ENCODE measurements at places on chromosomes 12 and 14. TPM values are rescaled to one million over a fixed set of nuclear protein-coding genes. Genes with fewer than 3 reads are reported as not detected.

OR11H6 gene
- total RNA-seq, result not detected

SYCP3 gene
- 0.50 TPM for total RNA-seq

TBPL2 gene
- total RNA-seq, result not detected

JPH4 gene
- not detected for total RNA-seq

IL23A gene
- total RNA-seq, result 0.50 TPM

GPX2 gene
- 22.0 TPM for total RNA-seq

CD163L1 gene
- not detected for total RNA-seq

ACVRL1 gene
- 0.33 TPM for total RNA-seq

ENDOU gene
- total RNA-seq, result not detected

TEDC1 gene
- total RNA-seq, result 21.3 TPM

TRHDE gene
- total RNA-seq, result 0.17 TPM

COX14 gene
- total RNA-seq, result 56.6 TPM

LRP6 gene
- 19.2 TPM for total RNA-seq

TTC9 gene
- 3.3 TPM for total RNA-seq

ZNF891 gene
- total RNA-seq, result 0.83 TPM

TMEM132C gene
- total RNA-seq, result not detected

Data from mammary epithelial cell (primary cell).